ENCODE measurements at places on chromosomes 12 and 14.

- DNase-seq: no peak
These were observed 34.6 kb upstream of the NFKBIA start for GRCh38 chr14:35438910-35439713.

DNA sequence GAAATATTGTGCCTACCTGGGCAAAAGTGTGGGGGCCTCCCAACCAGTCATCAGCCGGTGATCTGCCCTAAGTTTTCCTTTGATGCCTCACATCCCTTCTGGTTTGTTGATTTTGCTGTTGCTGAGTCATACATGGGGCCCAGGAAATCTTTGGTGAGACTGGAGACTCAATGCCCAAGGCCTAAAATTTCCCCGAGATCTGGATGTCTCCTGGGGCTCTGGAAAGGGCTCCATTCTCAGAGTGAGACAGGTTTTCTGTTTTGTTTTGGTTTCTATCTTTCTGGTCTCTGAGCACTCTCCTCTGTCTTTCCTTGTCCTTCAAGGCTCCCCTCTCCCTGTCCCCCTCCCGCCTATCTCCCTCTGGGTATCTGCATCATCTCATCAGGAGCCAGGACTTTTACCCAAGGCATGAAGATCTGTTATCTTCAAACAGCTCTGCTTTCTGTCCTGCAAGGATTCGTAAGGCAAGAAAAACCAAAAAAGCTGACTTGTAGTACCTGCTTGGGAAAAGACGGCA, 152.8 kb upstream of the MAX start:
- no peak for DNase-seq

GRCh38 chr12:70757830-70758493, 120.7 kb upstream of the PTPRB start:
- no peak for DNase-seq

DNA sequence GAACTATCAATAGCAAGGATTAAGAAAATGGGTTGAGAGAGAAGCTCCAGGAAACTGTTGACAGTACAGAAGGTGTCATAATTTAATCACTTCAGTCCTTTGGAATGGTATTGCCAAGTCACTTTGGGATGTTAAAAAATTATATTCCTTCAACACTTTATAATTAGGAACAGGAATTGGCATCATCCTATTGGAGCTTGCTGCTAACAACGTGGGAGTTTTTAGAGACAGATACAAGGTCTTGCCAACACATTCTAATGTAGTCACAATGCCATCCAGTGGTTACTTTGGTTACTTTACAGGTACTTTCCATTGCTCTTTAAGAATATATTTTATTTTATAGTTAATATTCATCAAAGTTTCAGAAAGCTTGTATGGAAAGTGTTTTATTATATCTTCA, 310.1 kb downstream of the SYT1 start:
- DNase-seq: no peak

DNA sequence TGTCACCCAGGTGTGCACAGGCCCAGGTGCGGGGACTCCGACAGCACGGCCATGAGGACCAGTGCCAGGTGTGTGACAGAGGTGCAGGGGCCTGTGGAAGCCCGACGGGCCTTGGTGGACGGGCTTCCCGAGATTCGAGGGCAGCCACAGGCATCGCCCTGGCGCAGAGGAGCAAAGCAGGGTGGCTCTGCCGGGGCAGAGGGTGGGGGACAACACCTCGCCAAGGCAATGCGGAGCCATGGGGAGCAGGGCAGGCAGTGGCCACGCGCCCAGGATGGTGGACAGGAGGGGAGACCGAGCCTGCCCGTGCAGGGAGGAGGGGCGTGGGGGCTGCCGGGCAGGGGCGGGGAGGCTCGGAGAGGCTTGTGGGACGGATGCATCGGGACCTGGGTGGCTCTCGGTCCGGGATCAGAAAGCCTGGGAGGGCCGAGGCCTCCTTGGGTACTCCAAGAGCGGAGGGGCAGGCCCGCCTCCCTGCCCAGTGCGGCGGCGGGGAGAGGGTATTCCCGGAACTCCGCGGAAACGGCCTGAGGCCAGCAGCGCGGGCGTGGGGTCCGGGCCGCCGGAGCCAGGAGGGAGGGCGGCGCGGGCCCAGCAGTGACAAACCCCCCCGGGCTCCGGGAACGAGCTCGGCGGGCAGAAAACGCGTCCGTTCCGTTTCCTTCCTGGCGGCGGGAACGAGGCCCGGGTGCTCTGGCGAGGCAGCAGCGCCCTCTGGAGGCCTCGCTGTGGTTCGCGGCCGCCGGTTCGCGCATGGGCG, 1.6 kb downstream of the TMEM121 start:
- DNase-seq: peak; percentile 56

- no peak for DNase-seq
These were observed 75.8 kb downstream of the C12orf50 start for GRCh38 chr12:87953256-87953860.

- DNase-seq: no peak
These were observed 74.6 kb downstream of the ZFP36L1 start for GRCh38 chr14:68718023-68718990.

DNA sequence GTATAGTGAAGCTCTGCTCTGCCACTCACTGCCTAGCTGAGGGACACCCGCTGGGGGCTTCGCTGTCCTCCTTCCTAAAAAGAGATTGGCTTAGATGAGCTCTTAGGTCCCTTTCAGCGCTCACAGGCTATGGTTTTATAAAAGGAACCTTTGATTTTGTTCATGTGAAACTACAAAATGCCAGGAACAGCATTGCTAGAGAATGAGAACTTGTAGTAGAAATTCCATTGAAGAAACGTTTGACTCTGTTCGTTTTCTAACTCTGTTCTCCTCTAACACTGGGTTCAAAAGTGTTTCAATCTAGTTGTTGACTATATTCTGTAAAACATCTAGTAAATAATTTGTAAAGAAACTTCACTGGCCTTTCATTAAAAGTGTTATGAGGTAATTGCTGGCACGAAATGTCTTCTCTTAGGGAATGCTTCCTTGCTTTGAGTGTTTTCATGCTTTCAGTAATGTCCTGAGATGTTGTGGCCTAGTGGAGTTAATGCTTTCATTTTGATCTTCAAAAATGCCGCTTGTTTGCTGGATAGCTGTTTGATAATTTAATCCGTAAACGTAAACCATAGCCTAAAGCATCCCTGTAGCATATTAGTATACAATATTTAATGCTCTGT, 1.6 kb downstream of the MARK3 start:
- no peak for DNase-seq

- DNase-seq: no peak
These were observed 532.8 kb downstream of the FUT8 start for GRCh38 chr14:65945327-65945726.

- no peak for DNase-seq
These were observed 209.2 kb downstream of the C12orf75 start for GRCh38 chr12:105539735-105540134.

GRCh38 chr14:90891326-90891725, 75.1 kb upstream of the TTC7B start:
- DNase-seq: no peak

GRCh38 chr12:95517246-95517645, 34.0 kb downstream of the USP44 start:
- no peak for DNase-seq

- DNase-seq: no peak
These were observed 20.1 kb upstream of the MAGOHB start for GRCh38 chr12:10633541-10633940.

DNA sequence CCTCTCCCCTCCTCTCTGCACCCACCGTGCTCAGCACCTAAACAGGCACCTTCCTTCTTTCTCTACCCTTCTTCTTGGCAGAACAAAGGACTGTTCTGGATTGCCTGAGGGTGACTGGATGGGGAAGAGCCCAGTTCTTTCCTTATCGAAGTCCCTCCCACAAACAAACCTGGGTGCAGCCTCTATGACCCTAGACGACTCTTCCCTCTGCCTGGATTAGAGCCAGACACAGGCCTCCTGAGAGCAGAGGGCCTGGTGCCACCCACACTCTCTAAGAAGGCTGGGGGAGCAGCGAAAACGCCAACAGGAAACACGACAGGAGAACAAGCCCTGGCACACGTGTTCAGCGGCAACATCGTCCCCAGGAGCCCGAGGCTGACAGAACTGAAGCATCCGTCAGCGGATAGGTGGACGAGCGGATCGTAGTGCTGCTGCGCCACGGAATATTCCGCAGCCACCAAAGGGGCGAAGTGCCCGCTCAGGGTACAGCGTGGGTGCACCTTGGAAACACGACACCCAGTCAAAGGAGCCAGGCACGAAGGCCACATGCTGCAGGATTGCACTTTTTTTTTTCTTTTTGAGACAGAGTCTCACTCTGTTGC, 38.0 kb downstream of the RIMBP2 start:
- DNase-seq: no peak

- DNase-seq: no peak
These were observed 145.7 kb downstream of the SAMD4A start for GRCh38 chr14:54712465-54713200.

GRCh38 chr12:54416687-54417603, 2.1 kb downstream of the ITGA5 start:
- DNase-seq: no peak

DNA sequence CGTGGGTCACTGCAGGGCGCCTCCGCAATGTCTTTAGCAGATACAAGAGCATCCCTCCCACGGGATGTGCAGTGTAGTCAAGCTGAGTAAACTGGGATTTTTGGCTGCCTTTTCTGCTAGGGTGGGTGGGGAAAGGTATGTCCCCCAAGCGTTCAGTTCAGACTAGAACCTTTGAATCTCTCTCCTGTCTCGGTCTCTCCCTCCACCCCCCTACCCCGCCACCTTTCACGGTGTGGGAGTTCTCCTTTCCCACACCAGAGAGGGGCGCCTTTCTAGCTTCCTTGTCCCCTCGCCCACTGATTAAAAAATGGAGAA, 525 bp upstream of the FAR2 start:
- no peak for DNase-seq

GRCh38 chr12:9721394-9722092, 11.4 kb downstream of the CLECL1 start:
- DNase-seq: no peak

- DNase-seq: no peak
These were observed 99.0 kb downstream of the ESR2 start for GRCh38 chr14:64195199-64195598.

DNA sequence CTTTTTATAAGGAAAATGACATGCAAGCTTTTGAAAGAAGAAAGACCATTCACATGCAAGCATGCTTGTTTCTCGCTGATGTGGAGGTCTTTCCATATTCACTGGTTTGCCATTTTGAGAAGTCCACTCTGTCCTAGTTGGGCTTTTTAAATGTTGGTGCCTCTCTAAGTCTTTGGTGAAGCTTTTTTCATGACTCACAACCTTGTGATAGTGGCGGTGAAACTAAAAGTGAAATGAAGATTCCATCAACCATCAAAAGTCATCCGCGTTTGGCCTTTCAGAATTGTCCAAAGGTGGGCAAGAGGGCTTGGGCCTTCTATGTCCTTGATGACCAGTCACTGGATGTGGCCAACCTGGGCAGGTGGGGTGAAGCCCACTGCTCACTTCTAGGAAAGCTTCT, 4.3 kb downstream of the LRRC74A start:
- DNase-seq: no peak

DNA sequence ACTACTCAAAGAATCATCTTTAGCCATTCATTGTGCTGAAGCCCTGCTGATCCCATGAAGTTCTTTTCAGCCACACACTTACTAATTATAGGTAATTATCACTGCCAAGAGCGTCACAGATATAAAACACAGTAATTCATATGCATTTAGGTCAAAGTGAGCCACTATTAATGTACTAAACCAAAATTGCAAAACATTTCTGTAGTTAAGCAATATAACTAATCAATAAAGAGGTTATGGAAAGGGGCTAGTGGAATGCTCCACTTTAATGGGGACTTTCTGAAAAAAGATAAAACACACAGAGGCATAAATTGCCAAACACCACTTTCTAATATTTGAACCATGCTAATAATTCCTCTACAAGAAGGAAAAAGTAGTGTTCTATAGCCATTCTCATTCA, 6.8 kb upstream of the CEP128 start:
- no peak for DNase-seq

GRCh38 chr14:45065956-45066355, 18.0 kb upstream of the PRPF39 start:
- DNase-seq: no peak

- no peak for DNase-seq
These were observed 62.5 kb downstream of the ITPR2 start for GRCh38 chr12:26770239-26771070.

DNA sequence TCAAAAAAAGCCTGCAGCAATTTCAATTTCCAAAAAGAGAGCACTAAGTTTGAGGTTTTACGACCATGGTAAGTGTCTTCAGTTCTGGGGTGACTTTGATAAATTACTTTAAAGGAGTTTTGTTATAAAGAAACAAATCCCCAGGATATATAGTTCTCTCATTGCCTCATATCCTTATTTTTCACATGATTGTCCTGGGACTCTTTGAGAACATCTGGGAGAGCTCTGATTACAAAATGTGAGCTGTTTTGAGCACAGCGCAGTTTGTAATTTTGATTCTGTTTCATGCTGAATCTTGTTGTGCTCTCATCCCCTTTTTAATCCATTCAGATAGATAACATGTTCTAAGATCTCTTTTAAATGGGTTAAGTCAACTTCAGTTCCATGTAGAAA, 67.7 kb upstream of the DCN start:
- no peak for DNase-seq

- no peak for DNase-seq
These were observed 449.6 kb downstream of the TMEM117 start for GRCh38 chr12:44285321-44285960.

DNA sequence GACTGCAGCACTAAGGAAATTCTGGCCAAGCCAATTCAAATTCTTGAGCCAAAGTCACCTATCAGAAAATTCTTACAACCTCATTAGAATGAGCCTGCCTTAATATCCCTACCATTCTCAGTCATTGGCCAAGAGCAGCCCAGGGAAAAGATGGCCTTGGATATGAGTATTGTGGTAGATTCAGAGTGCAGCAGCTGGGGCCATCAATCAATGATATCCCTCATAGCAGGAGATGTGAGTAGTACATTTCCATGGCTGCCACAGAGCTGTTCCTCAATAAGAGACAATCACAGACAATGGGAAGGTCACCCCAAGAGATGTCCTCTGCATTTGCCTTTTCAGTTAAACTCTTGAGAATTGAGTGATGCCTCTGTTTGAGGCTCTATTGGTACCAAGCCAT, 161.6 kb downstream of the DYRK2 start:
- DNase-seq: no peak

DNA sequence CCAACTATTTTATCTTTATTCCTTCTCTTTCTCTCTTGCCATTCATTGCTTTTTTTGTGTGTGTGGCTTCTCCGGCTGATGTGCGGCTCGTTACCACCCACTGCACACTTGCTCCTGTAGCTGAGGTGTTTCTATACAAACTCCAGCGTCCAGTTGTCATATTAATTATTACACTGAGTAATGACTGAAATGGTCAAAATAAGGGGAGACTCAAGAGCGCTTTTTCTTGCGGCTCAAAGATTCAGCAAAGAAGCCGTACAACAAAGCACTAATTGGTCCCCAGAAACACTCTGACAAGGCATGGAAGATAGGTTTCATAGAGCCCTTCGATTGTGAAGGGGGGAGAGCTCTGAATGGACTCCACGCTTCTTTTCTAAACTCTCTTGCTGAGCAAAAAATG, 5.6 kb upstream of the ASCL1 start:
- no peak for DNase-seq

- no peak for DNase-seq
These were observed 21.8 kb upstream of the RNU6-8 start for GRCh38 chr14:32224737-32225377.

- no peak for DNase-seq
These were observed 510.8 kb downstream of the TMTC2 start for GRCh38 chr12:83197483-83197914.

GRCh38 chr14:22824711-22825359, 4.9 kb upstream of the MRPL52 start:
- no peak for DNase-seq

All from activated CD4-positive, CD25-positive, alpha-beta regulatory T cell (primary cell).